ENCODE measurements at places on chromosomes 11 and 22. TPM values are rescaled to one million over a fixed set of nuclear protein-coding genes. Genes with fewer than 3 reads are reported as not detected.

GRCh38 chr11:28584992-28585391 lies 476.8 kb downstream of the METTL15 start:
- DNase-seq = no peak

SDF2L1 gene
- 17.8 TPM for polyA plus RNA-seq

DNA sequence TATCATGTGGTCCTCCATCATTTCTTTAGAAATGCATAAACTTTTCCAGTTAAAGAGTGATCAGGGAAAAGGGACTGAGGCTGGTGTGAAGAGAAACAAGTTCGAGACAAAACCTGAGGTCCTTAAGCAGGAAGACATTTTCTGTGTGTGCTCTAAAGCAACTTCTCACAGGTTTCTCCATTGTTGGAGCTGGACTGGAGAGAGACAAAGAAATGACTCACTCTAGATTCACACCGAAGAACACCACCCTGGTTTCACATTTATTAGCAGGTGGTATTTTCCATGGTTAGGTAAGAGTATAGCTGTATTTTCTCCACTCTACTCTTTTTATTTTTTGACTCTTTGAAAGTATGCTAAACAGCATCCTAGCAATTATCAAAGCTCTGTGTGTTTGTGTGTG lies 736.4 kb downstream of the KCNA4 start:
- DNase-seq = no peak

DNA sequence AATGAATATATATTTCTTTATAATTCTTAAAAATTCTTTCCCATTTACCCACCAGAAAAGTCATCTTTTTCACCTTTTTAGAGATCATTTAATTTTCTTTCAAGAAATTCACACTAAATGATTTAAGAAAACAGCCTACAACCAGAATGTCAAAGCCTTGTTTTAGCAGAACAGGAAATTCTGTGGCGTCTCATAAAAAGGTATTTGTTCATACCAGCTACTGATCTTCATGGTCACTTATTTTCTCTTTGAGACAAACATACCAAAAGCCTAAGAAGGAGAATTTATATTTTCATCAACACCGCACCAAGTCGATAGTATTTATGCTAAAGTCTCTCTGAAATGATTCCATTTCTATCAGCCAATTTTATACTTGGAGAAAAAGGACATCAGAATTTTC lies 105.3 kb downstream of the ETS1 start:
- DNase-seq = no peak

MFRP gene
- not detected for polyA plus RNA-seq

GRCh38 chr22:48416396-48417224 lies 1411.1 kb downstream of the BRD1 start:
- DNase-seq = no peak

- DNase-seq = no peak
Measured at GRCh38 chr22:46104170-46104880, 46.0 kb upstream of the PPARA start.

APOBEC3B gene
- polyA plus RNA-seq = 12.5 TPM

GRCh38 chr11:33658195-33658900 lies 42.3 kb downstream of the C11orf91 start:
- no peak for DNase-seq

- no peak for DNase-seq
Measured at GRCh38 chr11:111429066-111429506, 50.0 kb upstream of the POU2AF1 start.

GRCh38 chr11:75077316-75077715 lies 19.4 kb downstream of the OR2AT4 start:
- no peak for DNase-seq

DNA sequence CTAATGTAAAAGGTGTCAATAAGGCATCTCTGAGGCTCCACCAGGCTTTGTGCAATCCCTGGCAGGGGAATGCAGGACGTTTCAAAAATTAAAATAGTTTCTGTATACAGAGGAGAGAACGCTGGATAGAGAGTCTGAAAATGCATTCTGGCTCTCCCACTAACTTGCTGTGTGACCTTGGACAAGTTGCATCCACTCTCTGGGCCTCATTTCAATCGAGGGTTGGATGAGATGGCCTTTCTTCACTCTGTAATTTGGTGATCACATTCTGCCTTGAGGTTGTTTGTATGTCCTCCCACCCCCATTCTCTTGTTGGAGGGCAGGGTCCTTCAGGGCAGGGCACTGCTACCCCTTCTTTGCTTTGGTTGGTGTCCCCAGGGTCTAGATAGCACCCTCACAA lies 78.5 kb downstream of the CACNG2 start:
- DNase-seq = no peak

GRCh38 chr22:49959782-49960158 lies 802 bp upstream of the PIM3 start:
- DNase-seq = no peak

THAP7 gene
- polyA plus RNA-seq = 12.5 TPM

MS4A10 gene
- not detected for polyA plus RNA-seq
